Skin of body (tissue), 3 donors: ENCODE measurements at places on chromosomes 7 and 10.

GRCh38 chr7:108076156-108076555 is 54.0 kb downstream of the LAMB4 start:
- DNase-seq, result no peak

DNA sequence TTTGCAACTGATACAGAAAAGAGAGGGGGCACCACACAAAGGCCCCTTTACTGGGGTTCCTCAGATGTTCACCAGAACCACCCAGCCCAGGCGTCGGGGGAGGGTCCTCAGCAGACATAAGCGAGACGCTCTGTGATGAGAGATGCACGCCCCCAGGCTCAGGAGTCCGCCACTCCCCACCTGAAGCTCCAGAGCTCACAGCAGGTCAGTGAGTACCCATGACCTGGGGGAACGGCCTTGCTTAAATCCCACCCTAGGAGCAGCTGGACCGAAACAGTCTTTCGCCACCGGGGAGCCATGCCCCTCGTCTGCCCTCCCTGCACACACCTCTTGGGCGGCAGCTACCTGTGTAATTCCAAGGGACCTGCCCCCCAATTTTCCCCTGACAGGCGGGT is 2.8 kb downstream of the CRYGN start:
- DNase-seq, result no peak

DNA sequence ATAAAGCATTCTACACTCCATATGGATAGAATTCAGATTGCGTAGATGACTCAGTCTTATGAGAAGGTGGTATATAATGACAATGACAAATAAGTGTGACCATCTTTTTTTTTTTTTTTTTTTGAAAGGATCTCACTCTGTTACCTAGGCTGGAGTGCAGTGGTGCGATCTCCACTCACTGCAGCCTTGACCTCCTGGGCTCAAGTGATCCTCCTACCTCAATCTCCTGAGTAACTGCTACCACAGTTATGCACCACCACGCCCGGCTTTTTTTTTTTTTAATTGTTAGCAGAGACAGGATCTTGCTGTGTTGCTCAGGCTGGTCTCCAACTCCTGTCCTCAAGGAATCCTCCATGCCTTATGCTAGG is 43.2 kb upstream of the NRP1 start:
- no peak for DNase-seq

DNA sequence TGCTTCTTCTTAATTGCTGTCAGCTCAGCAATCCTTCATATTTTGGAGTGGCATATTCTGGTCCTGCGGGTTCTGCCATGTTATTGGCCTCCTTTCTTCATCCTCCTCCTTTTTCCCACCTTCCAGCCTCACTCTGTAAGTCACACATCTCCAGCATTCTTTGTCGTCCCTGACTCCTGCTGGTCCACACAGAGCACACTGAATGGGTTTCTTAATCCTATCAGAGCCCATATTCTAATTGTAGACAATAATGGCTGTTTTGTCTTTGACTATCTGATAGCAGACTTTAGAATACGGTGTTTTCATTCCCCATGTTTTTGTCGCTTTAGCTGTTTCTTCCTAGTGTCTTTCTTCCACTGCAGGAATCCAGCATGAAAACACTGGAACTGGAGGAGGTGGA is 389.6 kb downstream of the REEP3 start:
- DNase-seq, result no peak

- DNase-seq, result no peak
Measured at GRCh38 chr10:21134645-21135022, 237.5 kb upstream of the NEBL start.

DNA sequence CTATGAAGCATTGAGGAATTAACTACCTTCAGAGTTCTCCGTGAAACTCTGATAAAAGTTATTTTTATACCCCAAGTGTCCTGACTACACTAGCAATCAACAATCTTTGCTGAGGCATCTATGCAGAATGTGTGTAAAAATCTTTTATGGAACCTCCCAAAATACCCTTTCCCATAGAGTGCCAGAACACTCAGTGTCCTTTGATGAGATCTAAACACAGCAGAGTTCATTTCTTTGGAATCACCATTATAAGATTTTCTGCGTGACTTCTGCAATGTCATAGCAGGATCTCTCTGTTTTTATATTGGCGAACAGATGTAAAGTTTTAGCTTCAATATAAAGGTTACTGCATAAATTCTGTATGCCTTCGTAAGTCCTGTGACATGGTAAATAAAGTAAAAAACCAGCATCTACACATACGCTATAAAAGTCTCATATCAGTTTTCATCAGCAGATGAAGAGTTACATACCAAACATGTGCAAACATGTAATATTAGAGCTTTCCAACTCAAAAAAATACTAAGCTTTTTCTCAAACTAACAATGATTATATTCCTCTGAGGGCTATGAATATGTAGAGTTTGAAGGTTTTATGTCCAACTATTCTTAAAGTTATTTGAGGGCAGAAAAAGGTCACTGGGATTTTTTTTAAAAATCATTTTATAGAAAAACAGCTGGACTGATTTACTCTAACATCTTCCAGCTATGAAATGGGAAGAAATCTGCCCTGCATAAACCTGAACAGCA is 67.2 kb downstream of the SKIDA1 start:
- peak; percentile 96 for DNase-seq

DNA sequence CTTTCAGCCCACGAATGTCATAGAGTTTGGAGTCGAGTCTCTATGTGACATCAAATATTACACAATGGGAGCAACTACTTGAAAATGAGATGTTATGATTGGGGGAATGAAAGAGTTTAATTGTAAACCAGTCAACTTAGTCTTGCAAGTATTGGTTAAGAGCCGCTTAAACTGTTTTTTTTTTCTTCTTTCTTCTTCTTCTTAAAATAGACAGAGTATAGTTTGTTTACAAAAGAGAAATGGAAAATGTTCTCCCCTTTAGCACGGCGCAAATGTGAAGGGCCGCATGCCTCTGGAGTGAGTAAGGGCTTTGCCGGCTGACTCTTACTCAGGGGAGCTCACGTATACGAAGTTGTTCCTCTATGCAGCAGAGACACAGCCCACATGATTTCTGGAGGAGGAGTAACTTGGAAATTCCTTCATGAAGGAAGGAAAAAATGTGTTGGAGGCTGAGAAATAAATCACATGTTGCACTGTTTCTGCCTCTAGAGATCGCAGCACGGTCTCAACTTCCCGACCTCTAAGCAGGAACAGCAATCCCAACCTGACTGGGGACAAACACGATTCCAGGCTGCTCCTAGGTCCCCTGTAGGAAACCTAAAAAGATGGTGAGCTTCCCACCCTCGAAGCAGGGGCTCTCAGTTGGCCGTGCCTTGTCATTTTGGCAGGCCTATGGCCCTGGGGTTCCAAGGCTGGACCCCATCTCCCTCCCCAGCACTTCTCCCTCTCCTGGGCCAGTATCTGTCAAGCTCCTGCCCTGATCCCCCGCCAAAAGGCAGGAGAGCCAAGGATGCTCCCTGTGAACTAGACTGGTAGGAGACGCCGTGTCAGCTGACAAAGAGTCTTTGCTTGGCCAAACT is 44.8 kb downstream of the MYOF start:
- peak; percentile 99 for DNase-seq

DNA sequence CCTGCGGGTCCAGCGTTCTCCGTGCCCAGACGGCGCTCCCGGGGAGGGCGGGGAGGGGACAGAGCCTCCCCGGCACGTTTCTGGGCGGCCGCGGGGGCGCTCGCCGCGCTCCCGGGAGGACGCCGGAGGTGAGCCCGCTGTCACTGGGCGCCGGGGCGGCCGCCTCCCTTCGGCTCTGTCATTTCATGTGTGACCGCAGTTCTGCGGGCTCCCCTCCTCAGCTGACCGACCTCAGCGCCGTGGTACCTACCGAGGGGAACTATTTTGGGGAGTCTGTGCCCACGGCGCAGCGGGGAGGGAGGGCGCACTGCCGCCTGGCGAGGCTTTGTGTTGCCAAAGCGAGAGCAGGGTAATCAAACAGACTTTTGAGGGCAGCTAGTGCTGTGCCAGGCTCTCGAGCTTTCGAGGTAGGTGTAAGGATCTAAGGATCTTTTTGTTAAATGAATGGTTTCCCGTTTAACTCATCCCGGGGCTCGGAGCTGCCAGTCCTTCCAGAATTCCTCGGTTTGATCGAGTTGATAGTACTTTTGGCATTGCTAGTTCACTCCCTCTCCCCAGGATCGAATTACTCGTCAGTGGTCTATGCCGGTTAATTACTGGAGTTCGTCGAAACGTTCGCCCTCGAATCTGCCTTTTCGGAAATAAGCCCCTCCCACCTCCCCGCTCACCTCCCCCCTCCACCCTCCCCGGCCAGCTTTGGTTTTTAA is 1.9 kb downstream of the ARID5B start:
- DNase-seq, result peak; percentile 82

DNA sequence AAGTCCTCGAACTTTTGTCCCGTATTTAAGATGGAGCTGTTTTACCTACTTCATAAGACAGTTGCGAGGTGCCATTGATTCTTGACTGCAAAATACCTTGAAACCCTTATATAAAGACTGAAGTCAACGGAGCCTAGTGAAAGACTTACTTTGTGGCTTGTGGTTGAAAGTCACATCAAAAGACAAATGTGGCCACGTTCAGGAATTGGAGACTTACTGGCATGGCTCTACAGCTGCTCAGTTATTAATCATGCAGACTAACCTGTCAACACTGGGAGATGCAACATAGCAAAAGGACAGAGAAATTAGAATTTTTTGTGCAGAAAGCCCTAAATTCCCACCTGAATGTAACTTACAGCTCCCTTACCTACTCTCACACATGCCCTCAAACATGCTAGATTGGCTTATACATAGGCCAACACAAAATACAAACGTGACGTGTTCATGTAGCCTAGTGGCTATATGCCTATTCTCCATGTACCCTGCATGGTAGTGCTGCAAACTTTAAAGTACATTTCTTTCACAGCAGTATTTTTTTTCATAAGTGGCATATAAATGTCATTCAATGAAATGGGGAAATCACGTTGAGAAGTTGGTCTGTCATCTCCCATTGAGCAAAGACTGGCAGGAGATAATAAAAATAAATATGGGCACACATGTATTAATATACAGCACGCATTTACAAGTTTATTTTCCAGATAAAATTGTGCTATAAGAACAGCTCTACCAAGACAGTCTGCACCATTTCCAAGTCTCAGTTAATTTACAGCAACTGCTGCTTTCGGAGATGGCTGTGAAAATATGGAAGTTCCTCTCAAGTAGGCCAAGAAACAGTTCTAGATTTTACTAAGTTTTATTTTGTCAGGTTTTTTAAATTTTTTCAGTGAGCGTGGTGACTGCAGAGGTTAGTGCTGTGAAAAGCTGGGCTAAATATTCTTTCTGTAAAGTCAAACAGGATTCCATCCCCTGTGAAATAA is 170.4 kb upstream of the C7orf33 start:
- DNase-seq, result no peak

GRCh38 chr7:149776289-149776688 is 2.9 kb upstream of the ZNF467 start:
- DNase-seq, result no peak

DNA sequence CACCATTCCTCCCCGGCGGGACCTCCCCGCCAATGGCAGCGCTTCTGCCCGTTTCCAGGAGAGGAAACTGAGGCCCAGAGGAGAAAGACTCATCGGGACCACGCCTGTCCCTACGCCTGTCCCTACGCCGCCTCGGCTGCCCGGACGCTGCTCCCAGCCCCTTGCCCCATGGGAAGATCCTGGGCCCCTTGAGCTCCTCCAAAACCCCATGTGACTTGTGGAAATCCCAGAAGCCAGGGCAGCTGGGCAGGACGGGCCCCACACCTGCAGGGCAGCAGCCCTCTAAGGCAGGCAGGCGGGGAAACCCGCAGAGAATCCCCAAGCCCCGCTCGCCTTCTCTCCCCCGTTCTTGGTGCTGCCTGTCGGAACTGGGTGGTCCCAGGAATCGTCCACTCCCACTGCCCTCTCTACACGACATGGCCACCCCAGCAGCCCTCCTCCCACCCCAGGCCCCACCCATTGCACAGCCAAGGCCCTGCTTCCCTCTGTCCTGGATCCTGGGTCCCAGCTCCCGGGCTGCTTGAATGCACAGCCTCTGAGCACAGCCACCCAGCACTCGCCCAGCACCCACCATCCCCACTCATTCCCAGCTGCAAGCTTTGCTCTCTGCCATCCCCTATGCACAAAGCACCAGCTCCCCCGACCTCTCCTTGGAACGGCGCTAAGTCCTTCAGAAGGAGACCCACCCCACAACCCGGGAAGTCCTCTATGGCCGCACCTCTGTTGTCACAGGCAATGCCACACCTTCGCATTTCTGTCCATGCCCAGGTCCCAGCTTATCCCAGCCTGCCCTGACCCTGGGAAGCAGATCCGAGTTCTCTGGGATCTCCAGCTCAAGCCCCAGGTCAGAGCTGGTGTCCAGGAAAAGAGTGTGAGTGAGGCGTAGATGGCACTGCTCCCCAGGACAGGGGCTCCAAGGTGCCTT is 50.6 kb downstream of the SLC29A4 start:
- DNase-seq, result no peak

DNA sequence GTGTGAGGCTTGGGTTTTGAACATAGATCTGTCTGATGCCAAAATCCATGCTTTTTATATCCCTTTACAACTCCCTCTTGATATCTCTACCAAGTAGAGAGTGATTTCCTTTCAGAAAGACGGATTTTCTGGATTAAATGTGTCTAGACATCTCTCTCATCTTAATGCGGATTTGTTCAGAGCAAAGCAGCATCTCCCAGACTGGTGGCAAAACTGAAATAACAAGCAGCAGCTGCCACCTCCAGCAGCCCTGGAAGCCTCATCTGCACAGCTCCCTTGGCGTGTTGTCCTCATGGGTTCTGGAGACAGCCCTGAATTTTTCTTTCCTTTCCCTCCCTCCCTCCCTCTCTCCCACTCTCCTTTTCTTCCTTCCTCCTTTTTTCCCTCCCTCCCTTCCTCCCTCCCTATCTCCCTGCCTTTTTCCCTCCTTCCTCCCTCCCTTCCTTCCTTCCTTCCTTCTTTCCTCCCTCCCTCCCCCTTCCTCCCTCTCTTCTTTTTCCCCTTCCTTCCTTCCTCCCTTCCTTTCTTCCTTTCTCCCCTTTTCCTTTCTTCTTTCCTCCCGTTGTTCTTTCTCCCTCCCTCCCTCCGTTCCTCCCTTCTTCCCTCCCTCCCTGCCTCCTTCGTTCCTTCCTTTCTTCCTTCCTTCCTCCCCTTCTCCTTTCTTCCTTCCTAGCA is 639.9 kb downstream of the TYW1 start:
- DNase-seq, result no peak

DNA sequence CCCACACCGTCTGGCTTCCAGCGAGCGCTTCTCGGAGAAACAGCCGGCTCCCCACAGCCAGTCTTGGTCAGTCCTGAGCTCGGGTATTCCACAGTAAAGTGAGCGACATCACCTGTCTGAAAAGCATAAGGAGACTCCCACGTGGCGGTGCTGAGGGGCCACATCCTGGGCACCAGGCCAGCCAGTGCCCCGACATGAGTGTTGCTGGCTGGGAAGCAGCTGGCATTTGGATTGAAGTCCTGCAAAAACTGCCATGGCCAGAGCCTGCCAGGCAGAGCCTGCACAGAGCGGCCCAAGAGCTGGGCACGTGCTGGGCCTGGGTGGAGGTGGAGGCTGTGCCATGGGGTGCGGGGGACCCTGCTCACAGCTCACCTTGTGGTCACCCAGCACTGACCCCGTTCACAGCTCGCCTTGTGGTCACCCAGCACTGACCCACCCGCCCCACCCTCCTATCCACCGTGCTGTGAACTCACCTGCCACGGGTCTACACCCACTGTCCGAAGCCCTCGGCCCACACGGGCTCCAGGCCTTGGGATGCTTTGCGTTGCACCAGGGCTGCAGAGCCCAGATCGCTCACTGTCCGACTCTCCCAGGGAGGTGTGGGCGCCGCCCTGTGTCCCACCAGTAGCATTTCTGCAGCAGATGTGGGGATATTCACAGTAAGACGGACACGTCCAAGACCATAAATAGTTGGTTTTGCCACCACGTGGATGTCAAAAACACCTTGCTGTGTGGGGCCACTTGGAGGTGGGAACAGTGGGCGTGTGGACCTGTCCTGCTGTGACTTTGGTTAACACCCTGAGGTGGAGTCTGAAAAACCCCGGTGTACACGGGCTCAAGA is 48.8 kb downstream of the PITRM1 start:
- no peak for DNase-seq
